ENCODE measurements at places on chromosomes 5 and 9. TPM values are rescaled to one million over a fixed set of nuclear protein-coding genes. Genes with fewer than 3 reads are reported as not detected.
A peak's percentile ranks its signal among the peaks of the same experiment; 100 is the strongest.

DNA sequence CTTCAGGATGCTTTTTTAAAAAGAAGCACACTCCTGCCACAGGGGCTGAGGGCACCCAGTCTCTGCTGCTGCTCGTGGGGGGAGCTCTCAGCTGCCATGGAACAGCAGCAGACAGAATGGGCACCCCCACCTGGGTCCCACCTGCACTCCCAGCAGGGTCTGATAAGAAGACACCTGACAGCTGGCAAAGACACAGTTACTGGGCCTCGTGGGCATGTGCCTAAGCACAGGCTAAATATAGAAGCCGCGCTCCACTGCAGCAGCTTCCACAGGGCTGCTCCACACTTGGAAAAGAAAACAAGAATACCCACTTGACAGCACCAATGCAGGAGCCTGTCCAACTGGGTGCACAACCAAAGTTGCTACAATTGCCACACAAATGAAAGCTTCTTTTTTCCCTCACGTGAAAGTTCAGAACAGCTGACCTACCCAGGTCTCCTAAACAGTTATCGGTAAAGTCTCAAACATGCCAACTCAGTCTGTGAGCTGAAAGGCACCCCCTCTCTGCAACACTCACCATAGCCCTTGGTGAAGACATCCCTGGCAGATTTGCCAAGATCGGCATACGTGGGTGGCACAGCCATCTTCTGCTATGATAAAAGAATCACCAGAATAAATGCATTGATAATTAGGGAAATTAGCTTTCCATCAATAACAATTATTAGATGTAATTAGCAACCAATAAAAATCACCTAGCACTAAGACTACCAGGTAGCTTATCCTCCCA is 12.2 kb downstream of the VDAC1 start:
- DNase-seq = no peak

GRCh38 chr9:115590011-115590410 is 472.1 kb upstream of the TNC start:
- peak; percentile 30 for DNase-seq

GRCh38 chr5:173594061-173594460 is 22.4 kb downstream of the BOD1 start:
- no peak for DNase-seq

- DNase-seq = no peak
Observed at GRCh38 chr5:90528601-90529193, 687 bp downstream of the LYSMD3 start.

GRCh38 chr5:53601570-53601969 is 41.1 kb downstream of the NDUFS4 start:
- no peak for DNase-seq

DNA sequence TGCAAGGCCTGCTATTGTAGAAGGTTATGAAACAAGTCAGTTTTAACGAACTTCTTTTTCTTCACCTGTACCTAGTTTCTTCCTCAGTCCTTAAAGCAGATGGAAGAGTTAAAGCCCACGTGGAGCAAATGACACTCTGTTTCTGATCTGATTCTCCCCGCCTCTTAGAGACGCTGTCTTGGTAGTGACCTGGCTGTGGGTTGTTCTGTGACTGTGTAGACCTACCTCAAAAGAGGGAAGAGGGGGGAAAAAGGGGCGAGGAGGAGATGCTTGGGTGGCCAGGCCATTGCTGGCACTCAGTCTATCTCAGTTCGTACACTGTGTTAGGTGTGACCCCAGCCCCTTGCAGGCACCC is 610 bp downstream of the GFRA3 start:
- DNase-seq = no peak

The CNTNAP3B gene
- total RNA-seq = 10.9 TPM

Measured in left lung (tissue), 14 donors.